Upper lobe of left lung (tissue), 6 donors: ENCODE measurements at places on chromosomes 11 and 22. TPM values are rescaled to one million over a fixed set of nuclear protein-coding genes. Genes with fewer than 3 reads are reported as not detected.

OR2D2 gene
- 4.2 TPM for total RNA-seq

- DNase-seq: no peak
Measured at GRCh38 chr11:26193694-26194365, 138.1 kb upstream of the ANO3 start.

- DNase-seq: no peak
Measured at GRCh38 chr11:13303668-13304649, 26.4 kb downstream of the BMAL1 start.

DNA sequence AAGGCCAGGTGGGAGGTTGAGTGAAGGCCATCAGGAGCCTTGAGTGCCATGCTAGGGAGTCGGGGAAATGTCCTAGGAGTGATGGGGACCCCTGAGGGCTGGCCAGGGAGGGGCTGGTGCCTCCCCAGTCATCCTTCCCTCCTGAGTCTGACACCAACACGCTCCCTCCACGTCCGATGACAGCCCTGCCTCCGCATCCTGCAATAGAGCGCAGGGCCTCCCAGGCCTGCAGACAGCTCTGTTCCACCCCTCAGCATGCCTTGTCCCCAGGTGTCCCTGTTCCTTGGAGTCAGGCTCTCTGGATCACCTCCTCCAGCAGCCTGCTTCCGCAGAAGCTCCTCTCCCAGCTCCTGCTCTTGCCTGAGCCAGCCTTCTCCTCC, 3.1 kb downstream of the RAC2 start:
- DNase-seq: no peak

- no peak for DNase-seq
Measured at GRCh38 chr22:46654927-46655595, 34.9 kb downstream of the GRAMD4 start.

DNA sequence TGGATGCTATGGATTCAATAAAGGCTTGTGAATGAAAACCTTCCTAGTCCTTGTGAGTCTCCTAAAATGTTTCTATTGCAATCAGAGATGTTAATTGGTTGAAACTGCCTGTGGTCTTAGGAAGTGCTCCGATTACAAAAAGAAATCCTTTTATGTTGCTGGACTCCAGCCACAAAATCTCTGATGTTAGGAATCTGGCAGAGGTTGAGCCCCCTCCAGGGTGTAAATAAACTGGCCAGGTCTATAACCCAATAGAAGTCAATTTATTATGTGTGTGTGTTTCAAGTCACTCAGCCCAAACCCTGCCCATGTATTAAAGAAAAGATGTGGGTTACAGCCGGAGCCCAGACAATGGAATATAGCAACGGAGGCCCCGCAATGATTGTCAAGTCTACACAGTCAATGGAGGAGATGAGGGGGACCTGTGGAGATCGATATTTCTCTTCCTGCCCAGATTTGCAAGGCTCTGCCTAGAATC, 218.1 kb upstream of the SORL1-AS1 start:
- no peak for DNase-seq

DNA sequence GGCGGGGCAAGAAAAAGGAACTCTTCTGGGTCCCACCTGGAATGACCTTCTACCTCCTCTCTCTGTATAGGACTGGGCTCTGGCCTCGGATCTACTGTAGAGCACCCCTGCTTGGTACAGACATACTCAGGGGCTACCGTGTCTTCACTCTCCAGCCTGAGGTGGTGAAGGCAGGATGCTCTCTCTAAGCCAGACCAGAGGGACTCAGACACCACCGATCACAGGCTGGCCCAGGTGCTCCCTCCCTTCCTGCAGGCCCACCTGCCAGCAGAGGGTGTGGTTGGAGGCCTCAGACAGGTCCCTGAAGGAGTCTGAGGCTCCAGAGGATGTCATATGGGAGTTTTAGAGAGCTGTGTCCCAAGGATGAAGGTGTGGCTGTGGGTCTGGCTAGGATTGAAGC, 4.1 kb downstream of the NHERF4 start:
- no peak for DNase-seq

DNA sequence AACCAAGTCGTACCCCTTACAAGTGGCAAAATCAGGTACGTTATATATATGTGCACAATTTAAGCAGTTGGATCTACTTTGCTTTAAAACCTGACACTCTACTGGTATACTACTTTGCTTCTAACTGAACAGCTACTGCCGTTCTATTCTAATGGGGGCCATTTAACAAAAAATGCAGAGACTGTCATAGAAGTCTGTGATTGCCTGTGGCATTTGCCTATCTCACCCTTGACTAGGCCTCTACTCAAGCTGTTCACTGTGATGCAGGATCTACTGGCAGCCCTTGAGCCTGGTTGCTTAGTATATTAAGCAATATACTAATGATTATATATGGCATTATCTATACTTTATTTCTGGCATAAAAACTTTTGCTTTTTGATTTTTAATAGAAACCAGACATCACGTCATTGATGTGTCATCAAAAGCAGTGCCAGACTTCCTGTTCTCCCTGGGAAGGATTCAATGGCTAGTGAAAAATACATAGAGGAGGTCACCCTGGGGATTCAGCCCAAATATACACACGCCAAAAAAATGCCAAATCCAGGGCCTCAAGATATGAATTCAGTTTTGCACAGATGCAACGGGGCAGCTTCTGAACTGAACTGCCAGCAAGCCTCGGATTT, 40.0 kb upstream of the FIBIN start:
- no peak for DNase-seq

RNF26 gene
- 14.6 TPM for total RNA-seq

DNA sequence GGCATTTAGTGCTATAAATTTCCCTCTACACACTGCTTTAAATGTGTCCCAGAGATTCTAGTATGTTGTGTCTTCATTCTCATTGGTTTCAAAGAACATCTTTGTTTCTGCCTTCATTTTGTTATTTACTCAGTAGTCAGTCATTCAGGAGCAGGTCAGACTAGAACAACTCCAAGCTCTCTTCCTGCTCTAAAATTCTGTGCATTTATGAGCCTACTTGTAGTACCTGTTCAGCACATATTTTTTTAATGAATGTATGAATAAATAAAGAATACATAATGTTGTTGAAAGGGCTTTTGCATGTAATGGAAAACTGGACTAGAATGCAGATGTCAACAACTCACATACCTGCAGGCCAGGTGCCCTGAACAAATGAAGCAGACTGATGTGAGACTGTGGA, 13.7 kb upstream of the HEPHL1 start:
- DNase-seq: no peak

SMTN gene
- total RNA-seq: 63.6 TPM
